ENCODE measurements at places on chromosomes 7 and 10. TPM values are rescaled to one million over a fixed set of nuclear protein-coding genes. Genes with fewer than 3 reads are reported as not detected.

Gene TMEM184A
- total RNA-seq: 1.6 TPM

Gene MYOZ1
- 0.41 TPM for total RNA-seq

Gene WNT16
- total RNA-seq: 0.08 TPM

Gene UCMA
- total RNA-seq: not detected

Gene SLC26A5
- not detected for total RNA-seq
